Activated CD4-positive, alpha-beta T cell treated with anti-CD3 and anti-CD28 coated beads, Interleukin-2, Interleukin-6, amounts not matched to agents 100 ng/mL and 50 ng/mL, durations not matched to agents 16 hours and 8 hours (primary cell): ENCODE measurements at places on chromosomes 2 and 18.

- DNase-seq: no peak
Observed at GRCh38 chr18:60471652-60472051, 99.1 kb upstream of the MC4R start.

DNA sequence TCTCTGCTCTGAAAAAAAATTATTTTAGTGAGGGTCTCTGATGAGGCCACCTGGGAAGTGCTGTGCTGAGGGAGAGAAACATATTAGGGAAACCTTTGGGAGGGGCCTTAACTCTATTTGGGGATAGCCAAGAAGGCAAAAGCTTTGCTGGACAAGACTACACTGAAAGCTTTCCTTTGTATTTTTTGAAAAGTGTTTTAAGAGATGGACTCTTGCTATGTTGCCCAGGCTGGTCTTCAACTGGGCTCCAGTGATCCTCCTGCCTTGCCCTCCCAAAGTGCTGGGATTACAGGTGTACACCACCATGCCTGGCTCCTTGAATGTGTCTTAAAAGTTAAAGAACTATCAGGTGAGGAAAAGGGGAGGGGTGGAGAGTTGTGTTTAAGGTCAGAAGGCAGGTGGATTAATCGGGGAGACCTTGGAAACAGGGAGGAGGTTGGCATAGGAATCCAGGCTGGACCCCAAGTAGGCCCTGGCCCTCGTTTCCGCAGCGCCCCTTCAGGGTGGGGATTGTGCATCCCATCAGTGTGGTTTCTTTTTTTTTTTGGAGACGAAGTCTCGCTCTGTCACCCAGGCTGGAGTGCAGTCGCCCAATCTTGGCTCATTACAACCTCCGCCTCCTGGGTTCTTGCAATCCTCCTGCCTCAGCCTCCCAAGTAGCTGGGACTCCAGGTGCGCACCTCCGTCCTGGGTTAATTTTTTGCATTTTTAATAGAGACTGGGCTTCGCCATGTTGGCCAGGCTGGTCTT lies 92.1 kb downstream of the MYCN start:
- no peak for DNase-seq

DNA sequence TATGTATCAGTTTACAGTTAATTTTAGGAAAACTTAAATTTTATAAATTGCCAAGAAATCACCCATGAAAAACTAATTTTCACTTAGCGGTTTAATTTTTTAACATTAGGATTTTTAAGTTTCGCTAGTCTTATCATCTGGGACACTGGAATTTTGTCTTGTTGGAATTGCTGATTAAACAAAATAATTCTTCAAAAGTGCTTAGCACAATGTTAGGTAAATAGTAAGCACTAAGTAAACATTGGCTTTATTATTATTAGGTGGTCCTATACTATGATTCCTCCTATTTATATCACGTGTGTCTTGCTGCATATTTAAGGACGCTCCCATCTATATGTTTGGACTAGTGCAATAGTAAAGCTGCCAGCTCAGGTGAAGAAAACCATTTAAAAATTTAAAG lies 54.6 kb upstream of the MAP4K3 start:
- DNase-seq: no peak

- DNase-seq: no peak
Observed at GRCh38 chr18:41974796-41975201, 19.8 kb downstream of the PIK3C3 start.

GRCh38 chr18:3230401-3231334 lies 10.9 kb upstream of the MYOM1 start:
- no peak for DNase-seq

DNA sequence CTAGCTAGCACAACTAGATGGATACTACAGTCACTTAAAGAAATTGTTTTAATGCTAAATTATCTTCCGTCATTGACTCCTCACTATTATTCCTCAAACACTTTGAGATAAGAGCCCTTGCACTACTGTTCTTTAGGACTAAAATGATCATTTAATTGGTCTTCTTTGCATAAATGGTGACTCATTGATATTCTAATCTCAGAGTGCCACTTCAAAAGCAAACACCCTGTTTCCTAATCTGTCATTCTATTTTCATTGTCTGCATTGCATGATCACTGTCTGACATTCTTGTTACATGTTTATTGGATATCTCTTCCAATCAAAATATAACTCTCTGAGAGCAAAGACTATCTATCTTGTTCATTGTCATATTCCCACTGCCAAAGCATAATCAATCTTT lies 313.9 kb downstream of the EXOC6B start:
- no peak for DNase-seq

- no peak for DNase-seq
Observed at GRCh38 chr2:216942465-216942864, 82.6 kb upstream of the TNP1 start.

DNA sequence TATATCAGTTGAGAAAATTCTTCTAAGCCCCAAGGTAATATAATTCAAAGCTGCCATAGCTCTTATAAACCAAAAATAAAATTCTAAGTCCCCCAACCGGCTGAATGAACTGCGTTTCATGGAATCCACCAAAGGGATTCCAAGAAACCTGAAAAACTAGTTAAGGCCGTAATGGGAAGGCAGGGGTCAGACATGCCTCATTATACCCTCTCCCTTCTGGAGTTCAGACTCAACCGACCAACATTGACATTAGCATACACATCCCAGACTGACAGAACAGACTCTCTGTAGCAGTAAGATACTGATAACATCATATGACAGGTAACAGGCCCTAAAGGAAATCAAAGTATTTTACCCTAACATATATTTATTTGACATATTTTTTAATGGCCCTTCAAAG lies 31.4 kb upstream of the PHLPP1 start:
- DNase-seq: no peak

GRCh38 chr2:138030459-138030858 lies 66.2 kb downstream of the HNMT start:
- DNase-seq: peak; percentile 6

GRCh38 chr2:44944952-44945612 lies 3.6 kb downstream of the SIX3 start:
- no peak for DNase-seq

DNA sequence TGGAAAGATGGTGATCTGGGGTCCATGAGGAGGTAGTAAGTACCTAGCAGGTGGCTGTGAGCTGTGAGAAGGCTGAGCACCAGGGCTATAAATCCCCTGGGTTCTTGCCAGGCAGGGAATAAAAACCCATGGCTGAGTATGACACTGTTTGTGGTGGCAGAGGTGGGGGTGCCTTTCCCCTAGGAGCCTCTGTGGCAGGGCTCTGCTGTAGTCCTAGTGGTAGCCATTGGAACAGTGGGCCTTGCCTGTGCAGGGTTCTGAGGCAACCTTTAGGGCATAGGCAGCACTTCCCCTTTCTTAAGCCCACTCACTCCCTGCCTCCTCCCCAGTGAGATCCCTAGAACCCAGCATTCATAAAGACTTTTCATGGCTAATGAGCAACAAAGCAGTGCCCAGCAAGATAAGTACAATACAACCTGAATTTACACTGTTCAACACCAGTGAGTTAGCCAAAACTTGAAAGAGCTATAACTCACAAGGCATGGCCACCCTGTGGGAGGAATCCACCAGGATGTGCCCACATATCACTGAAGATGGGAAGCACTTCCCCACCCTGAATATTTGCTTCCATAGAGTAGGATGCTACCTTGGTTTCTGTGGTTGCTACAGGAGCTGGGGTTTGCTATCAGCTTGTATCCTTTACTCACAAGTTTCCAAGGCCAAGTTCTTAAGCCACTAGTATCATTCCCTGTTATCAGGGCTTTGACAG lies 100.9 kb upstream of the NEUROD1 start:
- DNase-seq: no peak

- no peak for DNase-seq
Observed at GRCh38 chr2:99648178-99648844, 158.5 kb upstream of the REV1 start.
